ENCODE measurements at places on chromosomes 1 and 21.

- DNase-seq, result no peak
Measured at GRCh38 chr1:168466714-168467131, 77.1 kb downstream of the XCL2 start.

GRCh38 chr1:180218806-180219765 is 11.0 kb upstream of the LHX4 start:
- DNase-seq, result no peak

- no peak for DNase-seq
Measured at GRCh38 chr21:18007121-18007520, 188.0 kb upstream of the C21orf91 start.

GRCh38 chr1:25831569-25832196 is 11.9 kb downstream of the MTFR1L start:
- no peak for DNase-seq

GRCh38 chr1:46510341-46510997 is 20.8 kb downstream of the DMBX1 start:
- no peak for DNase-seq

- DNase-seq, result no peak
Measured at GRCh38 chr1:12617511-12617900, 504 bp downstream of the DHRS3 start.

DNA sequence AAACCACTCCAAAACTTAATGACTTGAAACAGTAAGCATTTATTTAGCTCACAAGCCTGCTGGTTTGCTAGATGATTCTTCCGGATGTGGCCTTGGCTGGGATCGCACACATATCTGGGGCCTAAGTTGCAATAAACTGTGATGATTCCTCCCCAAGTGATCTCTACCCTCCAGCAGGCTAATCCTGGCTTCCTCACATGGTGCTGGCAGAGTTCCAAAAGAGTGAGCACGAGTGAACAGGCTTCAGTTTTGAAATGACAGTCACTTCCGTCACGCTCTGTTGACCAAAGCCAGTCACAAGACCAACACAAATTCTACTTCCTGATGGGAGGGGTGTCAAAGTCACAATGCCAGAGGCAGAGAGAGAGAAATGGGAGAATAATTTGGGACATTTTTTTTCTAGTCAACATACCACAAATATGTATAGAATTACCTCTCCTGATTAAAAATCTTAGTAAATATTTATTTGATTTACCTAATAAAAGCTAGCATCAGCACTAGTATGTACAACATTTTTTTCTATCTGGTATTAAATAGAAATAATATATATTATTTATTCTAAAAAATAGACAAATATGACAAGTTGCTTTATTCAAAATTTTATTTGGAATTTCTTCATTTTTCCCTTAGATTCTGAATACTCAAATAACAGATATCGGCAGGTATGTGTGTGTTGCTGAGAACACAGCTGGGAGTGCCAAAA is 292.7 kb downstream of the TPR start:
- DNase-seq, result no peak

DNA sequence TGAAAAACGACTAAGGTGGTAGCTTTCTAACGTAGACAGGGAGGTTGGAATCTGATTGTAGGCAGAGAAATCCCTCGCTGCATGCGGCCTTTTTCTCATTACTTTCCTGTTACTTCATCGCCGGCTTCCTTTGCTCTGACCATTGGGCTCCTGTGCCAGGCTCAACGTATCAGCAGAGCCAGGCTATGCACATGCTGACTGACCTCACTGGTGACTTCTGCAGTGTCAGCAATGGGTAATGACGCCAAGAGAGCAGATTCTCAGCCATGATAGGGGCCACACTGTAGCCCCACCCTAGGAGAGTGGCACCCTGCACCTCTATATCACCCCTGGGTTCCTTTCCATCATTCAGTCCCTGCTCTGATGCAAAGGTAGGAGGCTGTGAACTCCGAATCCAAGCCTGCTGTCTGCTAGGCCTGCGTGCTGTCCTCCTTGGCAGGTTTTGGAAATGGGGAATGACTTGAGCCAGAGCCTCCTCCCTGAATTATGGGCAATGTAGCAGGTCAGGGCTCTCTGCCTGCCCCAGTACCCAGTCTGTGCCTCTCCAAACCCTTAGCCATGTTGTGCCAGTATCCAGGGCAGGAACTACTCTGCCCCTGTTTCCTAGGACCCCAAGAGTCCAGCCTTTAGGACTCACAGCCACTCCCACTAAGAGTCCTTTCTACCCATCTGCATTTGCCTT is 11.4 kb downstream of the PPFIA4 start:
- DNase-seq, result no peak

- no peak for DNase-seq
Measured at GRCh38 chr1:2426540-2426939, 14.2 kb upstream of the PEX10 start.

- DNase-seq, result no peak
Measured at GRCh38 chr1:200384818-200385390, 24.9 kb downstream of the ZNF281 start.

GRCh38 chr1:6770751-6771440 is 14.4 kb upstream of the CAMTA1 start:
- no peak for DNase-seq

DNA sequence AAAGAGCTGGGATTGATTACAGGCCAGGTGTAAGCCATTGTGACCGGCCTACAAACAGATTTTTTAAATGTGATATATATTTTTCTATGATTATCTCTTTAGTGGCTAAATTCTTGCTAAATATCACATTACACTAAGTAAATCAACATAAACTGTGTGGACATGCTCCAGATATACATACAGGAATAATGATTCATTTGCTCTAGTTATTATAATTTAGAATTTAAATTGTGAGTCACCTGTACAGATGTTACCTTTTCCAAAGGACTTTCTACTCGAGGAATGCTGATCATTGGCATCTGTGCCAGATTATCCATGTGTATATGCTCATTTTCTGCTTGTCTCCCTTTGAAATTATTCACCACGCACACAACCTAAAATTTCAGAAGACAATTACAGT is 90.1 kb downstream of the PLPPR5 start:
- no peak for DNase-seq

GRCh38 chr1:207316622-207317391 is 4.7 kb upstream of the CD55 start:
- no peak for DNase-seq

DNA sequence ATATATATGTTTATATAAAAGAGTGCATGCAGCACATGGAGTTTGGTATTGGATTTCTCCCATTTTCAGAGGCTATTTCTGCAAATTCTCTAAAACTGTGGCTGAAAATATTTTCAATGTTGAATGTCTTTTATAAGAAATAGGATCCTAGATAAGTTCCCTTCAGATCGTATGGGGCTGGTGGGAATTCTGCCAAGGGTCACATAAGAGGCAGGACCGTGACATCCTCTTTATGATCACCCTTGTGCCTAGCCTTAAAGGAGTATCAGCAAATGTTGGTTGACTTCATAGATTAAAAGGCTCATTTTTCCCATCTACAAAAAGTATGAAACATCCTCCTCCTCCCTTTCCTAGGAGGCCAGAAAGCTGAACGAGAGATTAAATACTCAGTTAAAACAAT is 1.3 kb upstream of the IFNAR2 start:
- no peak for DNase-seq

DNA sequence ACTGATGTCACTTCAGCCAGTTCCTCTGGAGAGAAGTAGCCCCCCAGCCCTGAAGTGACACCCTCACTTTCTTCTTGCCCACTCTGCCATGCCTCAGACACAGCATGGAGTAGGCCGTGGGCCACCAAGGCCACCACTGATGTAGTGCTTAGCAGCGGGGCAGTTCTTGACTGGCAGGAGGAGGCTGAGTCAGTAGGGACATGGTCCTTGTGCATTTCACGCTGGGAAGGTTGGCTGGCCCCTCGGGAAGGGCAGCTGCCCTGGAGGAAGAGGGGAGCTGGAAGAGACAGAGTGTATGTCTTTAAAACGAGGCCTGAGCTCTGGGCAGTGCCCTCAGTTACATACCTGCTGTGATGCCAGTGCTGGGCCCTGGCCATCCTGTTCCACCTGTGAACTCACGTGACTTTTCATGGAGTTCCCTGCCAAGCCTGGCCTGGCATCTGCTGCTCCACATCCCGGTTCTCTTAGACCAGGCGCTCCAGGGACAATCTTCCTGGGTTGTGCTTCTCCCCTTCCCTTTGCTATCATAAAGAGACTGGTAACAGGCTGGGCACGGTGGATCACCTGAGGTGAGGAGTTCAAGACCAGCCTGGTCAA is 158.6 kb upstream of the TMEM51 start:
- DNase-seq, result no peak

DNA sequence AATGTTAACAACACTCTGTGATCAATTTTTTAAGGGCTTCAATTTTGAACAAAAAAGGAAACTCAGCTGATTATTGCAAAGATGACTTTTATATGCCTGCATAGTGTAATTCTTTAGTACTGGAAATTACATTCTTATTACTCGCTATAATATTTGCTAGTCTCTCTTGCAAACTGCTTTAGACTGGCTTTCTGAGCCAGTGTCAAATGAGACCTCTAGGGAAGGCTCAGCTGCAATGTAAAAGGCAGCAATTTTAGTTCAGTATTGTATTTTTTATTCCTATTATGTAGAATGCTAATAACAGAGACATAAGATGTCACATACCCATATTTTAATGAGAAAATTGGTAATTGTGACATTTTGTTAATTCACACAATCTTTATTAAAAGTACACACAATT is 338.1 kb upstream of the LYPLAL1 start:
- DNase-seq, result no peak

All from stimulated activated CD4-positive, alpha-beta T cell treated with anti-CD3 and anti-CD28 coated beads, Interleukin-15, amount 100 ng/mL, for 48 hours (primary cell).